Naive B cell (primary cell): ENCODE measurements at places on chromosomes 2 and 18. TPM values are rescaled to one million over a fixed set of nuclear protein-coding genes. Genes with fewer than 3 reads are reported as not detected.

The ZAP70 gene
- polyA plus RNA-seq, result 1.9 TPM

GRCh38 chr2:230578106-230578505 lies 134.5 kb upstream of the CAB39 start:
- no peak overlapping the region for H3K4me3 ChIP-seq
- peaks cover 34% of the 10 kb centered on the region for H3K4me1 ChIP-seq
- H3K36me3 ChIP-seq, result peaks cover 25% of the 10 kb centered on the region
- no peak for DNase-seq
- H3K27ac ChIP-seq, result no peak overlapping the region

The FRZB gene
- not detected for polyA plus RNA-seq

The PROKR1 gene
- polyA plus RNA-seq, result not detected

DNA sequence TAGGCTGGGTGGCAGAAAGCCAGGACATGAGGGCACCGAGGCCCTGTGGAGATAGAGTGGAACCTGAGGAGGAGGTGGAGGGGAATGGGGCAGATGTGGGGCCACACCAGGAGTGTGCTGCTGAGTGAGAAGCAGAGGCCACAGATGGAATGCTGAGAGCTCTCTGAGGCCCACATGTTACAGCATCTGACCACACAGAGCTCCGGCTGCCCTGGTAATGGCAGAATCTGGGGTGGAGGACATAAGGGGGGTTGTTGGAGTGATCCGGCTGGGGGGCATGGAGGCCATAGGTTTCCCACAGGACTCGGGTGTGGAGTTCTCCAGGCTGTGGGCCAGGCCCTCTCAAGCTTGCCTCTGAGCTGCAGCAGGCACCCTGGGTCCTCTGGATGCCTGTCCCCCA lies 3.8 kb downstream of the MZT2B start:
- DNase-seq, result no peak
- no peaks in the 10 kb centered on the region for H3K27me3 ChIP-seq
- H3K4me1 ChIP-seq, result peaks cover 22% of the 10 kb centered on the region
- peak overlapping the region; percentile 25 for H3K4me3 ChIP-seq
- no peak overlapping the region for H3K27ac ChIP-seq

- H3K36me3 ChIP-seq, result peaks cover 6% of the 10 kb centered on the region
- H3K4me3 ChIP-seq, result no peak overlapping the region
- no peaks in the 10 kb centered on the region for H3K4me1 ChIP-seq
- DNase-seq, result no peak
- H3K27ac ChIP-seq, result no peak overlapping the region
- no peaks in the 10 kb centered on the region for H3K27me3 ChIP-seq
Observed at GRCh38 chr2:152766928-152767327, 48.5 kb downstream of the ARL6IP6 start.

- H3K36me3 ChIP-seq, result no peaks in the 10 kb centered on the region
- H3K27me3 ChIP-seq, result peaks cover 52% of the 10 kb centered on the region
- no peaks in the 10 kb centered on the region for H3K4me1 ChIP-seq
- no peak overlapping the region for H3K27ac ChIP-seq
Observed at GRCh38 chr2:20231598-20232026, 6.7 kb upstream of the SDC1 start.

The MRPS9 gene
- polyA plus RNA-seq, result 19.2 TPM

DNA sequence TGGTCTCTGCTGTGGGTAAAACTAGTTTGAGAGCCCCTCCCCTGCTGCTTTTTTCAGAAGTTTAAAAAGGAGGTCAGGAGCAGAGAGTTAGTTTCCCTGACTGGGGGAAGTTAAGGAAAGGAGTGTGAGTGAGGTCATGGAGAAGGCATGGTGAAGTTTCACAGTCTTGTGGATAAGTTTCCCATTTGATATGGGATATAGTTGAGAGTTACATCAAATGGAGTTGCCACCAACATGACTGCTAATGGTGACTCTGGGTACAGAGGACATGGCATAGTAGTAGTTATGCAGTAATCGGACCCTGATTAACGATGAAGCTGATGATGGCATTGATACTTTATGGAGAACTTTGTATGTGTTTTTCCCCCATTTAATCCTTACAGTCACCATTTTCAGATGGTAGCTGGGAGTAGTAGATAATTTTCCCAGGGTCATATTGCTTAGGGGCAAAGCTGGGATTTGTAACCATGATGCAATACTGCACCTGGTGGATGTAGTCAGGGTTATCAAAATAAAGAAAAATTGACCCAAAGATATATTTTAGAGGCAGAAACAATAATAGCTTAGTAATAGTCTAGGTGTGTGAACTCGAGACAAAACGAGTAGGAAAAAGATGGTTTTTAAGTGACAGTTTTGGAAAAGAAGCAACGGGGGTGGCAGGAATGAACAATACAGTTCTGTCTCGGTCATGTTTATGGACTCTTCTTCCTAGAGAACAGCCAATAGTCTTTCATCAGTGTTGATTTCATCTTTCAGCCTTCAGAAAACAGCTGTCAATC lies 74.6 kb downstream of the FMNL2 start:
- no peaks in the 10 kb centered on the region for H3K36me3 ChIP-seq
- H3K4me1 ChIP-seq, result no peaks in the 10 kb centered on the region
- no peaks in the 10 kb centered on the region for H3K27me3 ChIP-seq

The ZNF396 gene
- not detected for polyA plus RNA-seq

DNA sequence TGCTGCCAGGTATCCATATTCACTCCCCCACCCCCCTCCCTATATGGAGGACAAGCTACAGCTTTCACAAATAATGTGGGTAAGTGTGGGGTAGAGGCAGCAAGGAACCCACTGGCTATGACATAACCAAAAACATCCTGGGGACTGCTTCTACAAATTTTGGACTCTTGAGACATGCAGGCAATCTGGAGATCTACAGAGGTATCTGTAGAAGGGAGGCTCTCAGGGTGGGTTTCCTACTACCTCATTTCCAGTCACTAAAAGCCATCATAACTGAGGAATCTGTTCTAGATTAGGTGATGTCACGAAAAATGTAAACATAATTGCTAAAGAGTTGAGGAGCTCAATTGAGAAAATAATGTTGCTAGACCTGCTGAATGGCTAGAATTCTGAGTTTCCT lies 46.8 kb upstream of the WIPF1 start:
- no peaks in the 10 kb centered on the region for H3K36me3 ChIP-seq
- no peaks in the 10 kb centered on the region for H3K27me3 ChIP-seq
- no peak for DNase-seq

The UXS1 gene
- polyA plus RNA-seq, result 51.9 TPM

GRCh38 chr2:68901199-68901514 lies 30.0 kb upstream of the BMP10 start:
- no peaks in the 10 kb centered on the region for H3K36me3 ChIP-seq
- no peak for DNase-seq
- H3K4me3 ChIP-seq, result no peak overlapping the region
- H3K27ac ChIP-seq, result no peak overlapping the region

The EHD3 gene
- polyA plus RNA-seq, result 10.5 TPM

DNA sequence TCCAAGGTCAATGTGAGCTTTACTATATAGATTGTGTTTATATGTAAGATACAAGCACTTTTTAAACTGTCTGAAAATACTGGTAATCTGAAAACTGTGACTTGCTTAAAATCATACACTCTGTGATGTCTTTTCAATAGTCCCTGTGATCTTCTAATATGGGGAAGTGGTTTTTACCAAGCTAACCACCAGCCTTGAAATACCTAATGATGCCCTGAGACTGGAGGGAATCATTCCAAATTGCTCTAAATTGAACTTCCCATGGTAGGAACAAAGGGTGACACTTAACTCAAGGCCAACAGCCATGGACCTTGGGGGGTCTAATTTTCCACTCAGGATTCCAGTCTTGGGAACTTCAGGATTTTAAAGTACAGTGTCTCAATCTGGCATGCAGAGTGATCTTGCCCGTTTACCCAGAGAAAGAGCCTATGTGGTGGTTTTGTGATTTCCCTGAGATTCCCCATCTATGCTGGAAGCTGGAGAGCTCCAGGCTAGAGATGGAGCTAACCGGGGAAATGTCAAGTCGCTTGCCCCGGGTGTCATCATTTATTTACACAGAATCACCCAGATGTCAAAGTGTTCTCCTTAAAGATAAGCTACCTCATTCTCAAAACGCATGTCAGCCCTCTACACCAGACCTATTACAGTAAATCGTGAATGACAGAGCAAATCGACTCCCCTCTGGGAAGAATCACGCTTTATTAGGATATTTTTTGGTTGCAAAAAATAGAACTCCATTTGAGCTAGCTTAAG lies 198.5 kb downstream of the SP3 start:
- H3K27ac ChIP-seq, result no peak overlapping the region
- peaks cover 25% of the 10 kb centered on the region for H3K27me3 ChIP-seq
- DNase-seq, result no peak
- H3K4me1 ChIP-seq, result no peaks in the 10 kb centered on the region

The ST6GAL2 gene
- polyA plus RNA-seq, result not detected
